ENCODE measurements at places on chromosomes 11 and 22.

- no peak for DNase-seq
Observed at GRCh38 chr22:45210991-45211390, 29.7 kb downstream of the KIAA0930 start.

- no peak for DNase-seq
Observed at GRCh38 chr22:38964306-38964705, 6.9 kb downstream of the APOBEC3A start.

DNA sequence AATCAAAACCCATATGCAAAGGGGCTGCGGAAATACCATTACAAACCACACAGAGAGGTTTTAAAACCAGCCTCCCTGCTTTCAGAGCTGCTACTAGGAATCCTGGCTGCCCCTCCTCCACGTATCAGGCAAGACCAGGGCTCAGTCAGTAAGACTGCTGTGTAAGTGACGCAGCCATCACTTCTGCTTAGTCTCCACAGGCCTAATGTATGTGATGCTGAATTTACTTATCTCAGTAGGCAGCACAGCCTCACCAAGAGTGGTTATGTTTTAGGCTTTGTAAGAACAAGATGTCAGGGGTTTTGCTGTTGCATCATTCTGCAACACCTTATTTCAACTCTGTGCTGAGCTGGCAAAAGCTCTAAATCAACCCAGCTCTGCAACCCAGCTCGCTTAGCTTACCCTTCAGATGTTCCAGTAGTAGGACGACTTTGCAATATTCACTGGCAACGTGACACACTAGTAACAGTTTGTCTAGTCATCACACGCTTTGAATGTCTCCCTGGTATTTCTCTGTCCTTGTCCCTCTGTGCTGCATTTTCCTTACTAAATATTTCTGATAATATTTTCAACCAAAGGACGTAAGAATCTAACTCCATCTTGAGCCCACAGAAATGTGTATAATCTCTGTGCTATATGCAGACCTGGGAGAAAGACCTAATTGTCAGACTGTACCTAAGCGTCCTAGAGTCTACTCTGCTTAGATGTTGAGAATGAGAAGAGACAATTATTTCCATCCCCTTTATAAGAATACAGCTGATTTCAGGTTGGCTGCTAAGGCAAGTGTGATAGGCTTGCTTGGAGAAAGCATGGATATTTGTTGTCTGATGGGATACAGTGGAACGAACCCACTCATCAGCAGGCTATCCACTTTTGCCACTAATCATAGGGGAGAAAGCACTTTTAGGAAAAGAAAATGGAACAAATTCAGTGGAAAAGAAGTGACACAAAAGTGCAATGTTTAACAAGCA is 72.2 kb downstream of the LARGE2 start:
- no peak for DNase-seq

DNA sequence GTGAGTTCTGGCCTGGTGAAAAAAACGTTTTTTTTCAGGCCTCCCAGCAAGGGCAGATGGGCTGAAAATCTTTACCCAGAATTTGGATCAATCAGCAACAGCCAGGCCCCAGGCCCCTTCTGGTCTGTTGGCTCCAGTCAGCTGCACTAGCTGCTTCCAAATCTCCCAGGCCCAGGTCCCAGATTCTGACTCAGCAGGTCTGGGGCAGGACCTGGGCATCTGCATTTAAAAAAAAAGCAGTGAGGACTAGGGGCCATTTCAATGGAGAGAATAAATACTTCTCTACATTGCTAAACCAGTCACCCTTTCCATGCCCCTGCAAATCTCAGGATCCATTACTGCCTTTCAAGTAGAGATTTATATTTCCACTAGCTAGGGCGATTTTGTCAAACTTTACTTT is 4.3 kb downstream of the SLC15A3 start:
- no peak for DNase-seq

- no peak for DNase-seq
Observed at GRCh38 chr11:57095417-57095816, 86.3 kb upstream of the LRRC55 start.

- DNase-seq, result no peak
Observed at GRCh38 chr22:18068381-18068988, 9.3 kb upstream of the PEX26 start.

GRCh38 chr11:63767565-63768236 is 874 bp downstream of the ZFTA start:
- DNase-seq, result peak; percentile 28

DNA sequence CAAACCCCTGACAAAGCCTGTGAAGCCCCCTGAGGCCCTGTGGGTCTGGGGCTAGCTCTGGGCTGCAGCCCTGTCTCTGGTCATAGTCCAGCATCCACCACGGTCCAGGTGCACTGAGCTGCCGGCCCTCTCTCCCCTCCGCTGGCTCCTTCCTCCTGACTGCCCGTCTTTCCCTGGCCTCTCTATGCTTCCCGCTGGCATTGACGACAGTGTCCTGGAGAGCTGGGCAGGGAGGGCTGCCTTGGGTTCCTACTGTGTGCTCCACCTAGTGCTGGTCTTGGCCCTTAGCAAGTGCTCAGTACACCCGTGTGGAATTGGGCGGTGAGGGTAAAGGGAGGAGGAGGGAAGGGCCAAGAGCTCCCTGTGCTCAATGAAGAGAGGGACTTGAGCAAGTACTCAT is 868 bp upstream of the MYEOV start:
- DNase-seq, result no peak

DNA sequence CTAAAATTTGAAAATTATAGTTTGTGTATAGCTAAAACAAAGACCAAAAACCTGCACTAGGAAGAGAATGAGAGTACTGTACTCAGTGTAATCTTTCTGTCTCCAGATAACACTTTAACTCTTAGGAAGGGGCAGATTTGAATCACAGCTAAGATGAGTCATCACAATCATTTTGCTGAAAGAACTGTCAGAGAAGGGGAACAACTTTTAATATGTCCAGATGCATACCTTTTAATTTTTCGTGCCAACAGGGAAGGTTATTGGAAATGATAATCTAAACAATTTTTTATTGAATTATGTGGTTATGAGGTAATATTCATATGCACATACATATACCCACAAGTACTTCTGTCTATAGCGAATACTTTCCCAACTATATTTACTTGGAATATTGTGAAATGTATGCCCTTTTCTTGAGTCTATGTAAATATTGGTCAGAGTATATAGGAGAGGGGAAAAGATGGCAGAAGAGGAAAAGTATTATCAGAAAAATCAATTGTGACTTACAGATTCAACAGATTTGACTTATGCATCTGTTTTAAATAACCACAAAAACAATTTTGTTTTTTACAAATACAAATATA is 51.1 kb upstream of the MUC15 start:
- no peak for DNase-seq

GRCh38 chr11:78860720-78861422 is 286.2 kb upstream of the NARS2 start:
- DNase-seq, result no peak

DNA sequence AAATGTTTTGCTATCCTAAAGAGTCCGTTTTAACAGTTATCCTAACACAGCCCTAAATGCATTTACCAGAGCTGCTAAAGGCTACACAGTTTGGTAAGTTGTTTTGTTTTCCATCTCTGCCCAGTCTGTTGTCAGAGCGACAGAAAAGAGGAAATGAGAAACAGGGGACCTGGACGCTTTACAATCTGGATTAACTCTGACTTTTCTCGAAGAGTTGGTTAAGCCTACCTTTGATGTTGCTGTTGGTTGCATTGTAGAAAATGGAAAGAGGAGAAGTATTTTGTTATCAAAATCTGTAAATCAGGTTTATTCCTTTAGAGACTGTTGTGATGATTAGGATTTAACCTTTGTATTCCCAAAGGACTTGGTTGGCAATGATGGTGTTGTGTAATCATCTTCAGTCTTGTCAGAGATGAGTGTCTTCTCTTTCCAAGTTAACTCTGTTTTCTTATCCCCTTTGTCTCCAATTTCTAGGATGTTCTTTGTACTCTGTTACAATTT is 481 bp downstream of the ANGPTL5 start:
- no peak for DNase-seq

DNA sequence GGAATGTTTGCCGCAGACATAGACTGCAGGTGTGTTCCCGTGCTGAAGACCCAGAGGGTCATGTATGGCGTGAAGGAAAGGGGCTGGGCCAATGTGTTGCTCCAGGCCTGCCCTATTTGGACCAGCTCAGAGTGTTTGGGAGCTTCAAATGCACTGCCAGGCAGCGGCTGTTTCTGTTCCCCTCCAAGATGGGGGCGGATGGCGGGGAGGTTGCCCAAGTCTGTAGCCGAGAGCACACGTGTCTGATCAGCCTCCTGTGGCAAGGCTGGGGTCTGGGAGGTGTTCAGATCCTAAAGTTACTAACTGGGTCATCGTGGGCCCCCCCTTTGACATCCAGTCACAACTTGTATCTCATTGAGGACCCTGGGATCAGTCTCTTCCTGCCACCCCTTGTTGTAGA is 45.5 kb downstream of the CACNA1I start:
- DNase-seq, result no peak

DNA sequence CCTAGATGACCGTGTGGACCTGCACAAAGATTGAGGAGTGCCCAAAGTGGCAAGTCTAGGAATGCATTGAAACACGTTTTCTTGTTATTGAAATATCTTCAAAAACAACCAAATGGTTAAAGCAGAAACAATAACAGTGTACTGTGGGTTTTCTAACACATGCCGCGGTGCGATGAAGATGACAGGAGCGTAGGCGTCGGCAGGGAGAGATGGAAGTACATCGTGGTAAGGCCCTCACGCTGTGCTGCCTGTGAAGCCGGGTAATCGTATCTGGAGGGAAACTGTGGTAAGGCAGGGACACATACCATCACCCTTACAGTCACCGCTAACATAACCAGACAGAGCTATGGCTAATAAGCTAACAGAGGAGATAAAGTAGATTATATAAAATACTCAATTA is 261.4 kb downstream of the TBC1D22A start:
- DNase-seq, result no peak

DNA sequence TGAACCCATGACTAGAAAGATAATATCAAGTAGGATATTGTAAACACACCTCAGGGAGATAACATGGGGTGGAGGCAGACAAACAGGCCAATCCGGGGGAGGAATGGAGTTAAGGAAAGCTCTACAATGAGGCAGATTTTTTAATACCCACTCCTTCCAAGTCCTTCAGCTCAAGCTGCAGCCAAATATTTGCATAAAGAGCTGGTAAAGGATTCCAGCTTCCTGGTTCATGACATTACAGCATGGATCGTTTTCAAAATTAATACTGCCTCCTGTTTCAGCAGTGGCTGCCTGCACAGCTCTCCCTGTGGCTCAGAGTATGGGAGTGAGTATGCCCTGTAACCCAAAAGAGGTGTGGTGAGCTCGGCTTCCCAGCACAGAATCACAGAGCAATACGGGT is 5.1 kb downstream of the POU2AF3 start:
- no peak for DNase-seq

DNA sequence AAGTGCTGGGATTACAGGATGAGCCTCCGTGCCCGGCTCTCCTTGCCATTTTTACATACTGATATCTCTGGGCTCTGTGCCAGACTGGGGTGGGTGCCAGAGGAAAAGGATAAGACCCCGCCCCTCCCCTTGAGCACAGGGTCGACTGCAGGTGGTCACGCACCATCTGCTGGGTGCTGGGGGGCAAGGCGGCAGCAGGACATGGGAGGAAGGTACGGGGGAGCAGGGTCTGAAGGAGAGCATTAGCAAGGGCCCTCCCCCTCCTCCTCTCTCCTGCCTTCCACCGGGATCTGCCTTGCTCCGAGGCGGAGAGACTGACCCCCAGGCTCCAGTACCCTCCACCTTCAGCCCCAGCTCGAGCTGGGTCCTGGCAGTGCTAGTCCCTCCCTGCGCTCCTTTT is 9.7 kb upstream of the PGA3 start:
- no peak for DNase-seq

GRCh38 chr11:128451652-128452470 is 135.5 kb downstream of the ETS1 start:
- DNase-seq, result no peak

Measured in CD4-positive, alpha-beta T cell treated with Interleukin-6 at 100 ng/mL for 8 hours (primary cell).